ENCODE measurements at places on chromosomes 16 and 17. TPM values are rescaled to one million over a fixed set of nuclear protein-coding genes. Genes with fewer than 3 reads are reported as not detected.
A peak's percentile ranks its signal among the peaks of the same experiment; 100 is the strongest.

DNA sequence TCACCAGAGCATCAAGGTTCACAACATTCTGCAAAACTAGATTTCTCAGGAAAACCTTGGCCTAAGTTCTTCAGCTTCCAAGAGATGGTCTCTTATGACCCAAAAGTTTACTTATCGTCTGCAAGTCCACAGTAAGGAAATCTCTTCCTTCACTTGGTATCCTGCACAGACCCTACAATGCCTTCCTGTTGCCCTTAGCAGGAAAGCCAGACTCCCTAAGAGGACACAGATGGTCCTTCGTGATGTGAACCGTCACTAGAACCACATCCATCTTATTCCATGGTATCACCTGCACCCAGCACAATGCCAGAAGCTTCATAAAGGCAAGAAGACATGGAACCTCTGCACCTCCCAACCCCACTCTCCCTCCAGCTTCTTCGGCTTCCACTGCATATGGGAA, 34.1 kb downstream of the CMC2 start:
- DNase-seq: peak; percentile 56

DNA sequence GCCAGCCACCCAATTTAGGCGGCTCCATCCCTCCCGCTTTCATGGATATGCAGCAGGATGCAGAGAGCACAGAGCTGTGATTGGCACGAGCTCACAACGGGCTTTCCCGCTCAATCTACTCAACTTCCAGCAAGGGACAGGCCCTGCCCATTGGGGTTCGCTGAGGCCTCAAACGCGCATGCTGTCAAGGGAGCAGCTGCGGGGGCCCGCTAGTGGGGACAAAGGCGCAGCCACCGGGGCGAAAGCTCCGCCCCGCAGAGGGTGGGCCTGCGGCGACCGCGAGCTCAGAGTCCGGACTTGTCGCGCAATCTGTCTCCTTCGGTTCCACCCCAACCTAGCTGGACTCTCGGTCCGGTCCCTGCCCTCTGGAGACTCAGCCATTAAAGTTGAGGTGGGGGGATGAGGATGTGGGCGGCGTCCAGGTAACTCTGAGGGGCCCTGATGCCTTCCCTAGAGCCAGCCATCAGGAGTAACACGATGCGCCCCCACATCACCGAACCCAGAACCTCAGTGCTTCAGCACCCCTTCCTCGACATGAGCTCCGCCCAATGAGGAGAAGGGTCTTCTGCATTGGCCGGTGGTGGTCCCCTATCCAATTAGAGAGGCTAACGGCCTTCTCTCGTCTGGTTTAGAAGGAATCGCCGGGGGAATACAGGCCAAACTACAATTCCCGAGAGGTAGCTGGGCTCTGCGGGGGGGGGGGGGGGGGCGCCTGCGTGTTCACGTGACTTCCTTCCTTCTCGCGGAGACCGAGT, 489 bp upstream of the NFATC3 start:
- peak; percentile 52 for DNase-seq

GRCh38 chr17:78271419-78272170, 40.2 kb downstream of the TMEM235 start:
- DNase-seq: no peak

DNA sequence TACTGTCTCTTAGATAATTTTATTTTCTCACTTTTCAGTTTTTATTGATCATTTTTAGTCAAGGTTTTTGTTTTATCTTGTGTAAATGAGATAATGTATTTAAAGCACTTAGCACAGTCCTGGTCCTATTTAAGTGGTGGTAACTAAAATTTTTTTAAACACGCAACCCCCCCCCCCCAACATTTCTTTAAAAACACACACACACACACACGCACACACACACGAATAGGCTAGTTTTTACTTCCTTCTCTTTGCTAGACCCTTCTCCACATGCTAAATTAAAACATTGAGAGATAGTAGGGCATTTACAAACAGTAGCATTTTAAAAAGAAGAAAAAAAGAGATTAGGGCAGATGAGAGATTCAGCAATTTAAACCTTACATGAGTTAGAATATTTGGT, 5.0 kb downstream of the NFATC3 start:
- DNase-seq: no peak

DNA sequence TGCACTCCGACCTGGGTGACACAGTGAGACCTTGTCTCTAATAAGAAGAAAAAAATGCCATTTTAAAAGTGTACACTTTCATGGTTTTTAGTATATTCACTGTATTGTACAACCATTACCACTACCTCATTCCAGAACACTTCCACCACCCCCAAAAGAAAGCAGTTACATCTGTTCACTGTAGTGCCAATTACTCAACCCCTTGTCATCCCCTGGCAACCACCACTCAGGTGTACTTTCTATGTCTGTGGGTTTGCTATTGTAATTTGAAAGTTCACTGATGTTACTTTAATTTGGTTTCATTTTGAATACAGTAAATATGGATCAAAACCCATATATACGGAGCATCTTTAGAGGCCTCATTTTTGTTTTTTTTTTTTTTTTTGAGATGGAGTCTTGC, 6.1 kb downstream of the ZG16 start:
- no peak for DNase-seq

- no peak for DNase-seq
These were observed 5.1 kb downstream of the CD300E start for GRCh38 chr17:74618451-74618850.

GRCh38 chr17:74607221-74607620, 15.1 kb upstream of the CD300LD start:
- DNase-seq: no peak

- no peak for DNase-seq
These were observed 2.8 kb downstream of the IGFALS start for GRCh38 chr16:1790611-1791255.

- no peak for DNase-seq
These were observed 1.1 kb downstream of the CD300H start for GRCh38 chr17:74566132-74566753.

DNA sequence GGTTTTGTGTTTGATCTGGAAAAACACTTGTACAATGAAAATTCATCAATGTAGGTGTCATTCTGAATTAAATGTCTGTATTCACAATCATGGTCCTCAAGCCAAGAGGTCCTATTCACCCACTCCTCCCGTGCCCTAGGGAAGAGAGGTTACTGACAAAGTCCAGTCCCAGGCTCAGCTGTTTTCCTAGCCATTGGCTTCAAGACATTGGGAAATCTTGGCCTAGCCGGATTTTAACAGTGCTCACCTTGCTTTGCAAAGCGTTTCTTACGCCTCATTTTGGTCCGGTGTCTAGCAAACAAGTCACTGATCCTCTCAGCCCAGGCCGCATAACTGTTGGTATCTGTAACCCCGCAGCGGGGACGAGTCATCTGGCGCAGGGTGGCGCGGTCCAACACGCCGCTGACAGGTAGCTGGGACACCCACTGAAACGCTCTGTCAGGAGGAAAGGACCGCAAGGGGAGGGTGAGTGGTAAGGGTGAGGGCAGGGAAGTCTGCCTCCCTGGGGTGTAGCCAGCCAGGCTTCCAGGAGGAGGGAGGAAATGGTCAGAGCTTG, 16.7 kb downstream of the MMP28 start:
- no peak for DNase-seq

- no peak for DNase-seq
These were observed 20.0 kb upstream of the FOXJ1 start for GRCh38 chr17:76160896-76161528.

GRCh38 chr16:89122322-89122851, 28.7 kb downstream of the ACSF3 start:
- DNase-seq: no peak

DNA sequence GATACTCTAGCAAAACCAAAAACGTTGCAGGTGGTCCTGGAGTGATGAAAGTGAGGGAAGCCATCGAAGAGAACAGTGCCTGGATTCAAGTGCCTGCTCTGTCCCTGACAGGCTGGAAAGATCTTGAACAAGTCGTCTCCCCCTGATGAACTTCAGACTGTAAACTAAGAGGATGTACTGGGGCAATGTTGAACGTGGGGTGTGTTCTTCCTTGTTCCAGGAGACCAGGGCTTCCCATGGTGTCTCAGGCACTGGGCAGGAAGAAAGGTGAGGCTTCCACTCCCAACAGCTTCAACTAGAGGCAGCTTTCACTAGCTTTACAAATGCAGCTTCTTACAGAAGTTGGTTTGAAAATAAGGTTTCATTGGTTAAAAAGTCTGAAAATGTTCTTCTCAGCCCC, 21.4 kb upstream of the NF1 start:
- DNase-seq: no peak

Gene SMPD3
- under 0.01 TPM for total RNA-seq

Gene GLIS2
- total RNA-seq: 0.39 TPM

Gene LPO
- total RNA-seq: not detected

Gene CFAP119
- 0.90 TPM for total RNA-seq

Gene KDM6B
- total RNA-seq: 3.5 TPM

Gene ADCY9
- total RNA-seq: 6.7 TPM

Gene CCL8
- total RNA-seq: 0.13 TPM

Gene ITGB3
- 149 TPM for total RNA-seq

All from dermis microvascular lymphatic vessel endothelial cell (primary cell).